ENCODE measurements at places on chromosomes 2 and 18.

GRCh38 chr2:28348149-28348567, 44.5 kb upstream of the FOSL2 start:
- DNase-seq, result peak; percentile 83

- DNase-seq, result no peak
Observed at GRCh38 chr2:36616947-36617346, 19.0 kb upstream of the FEZ2 start.

DNA sequence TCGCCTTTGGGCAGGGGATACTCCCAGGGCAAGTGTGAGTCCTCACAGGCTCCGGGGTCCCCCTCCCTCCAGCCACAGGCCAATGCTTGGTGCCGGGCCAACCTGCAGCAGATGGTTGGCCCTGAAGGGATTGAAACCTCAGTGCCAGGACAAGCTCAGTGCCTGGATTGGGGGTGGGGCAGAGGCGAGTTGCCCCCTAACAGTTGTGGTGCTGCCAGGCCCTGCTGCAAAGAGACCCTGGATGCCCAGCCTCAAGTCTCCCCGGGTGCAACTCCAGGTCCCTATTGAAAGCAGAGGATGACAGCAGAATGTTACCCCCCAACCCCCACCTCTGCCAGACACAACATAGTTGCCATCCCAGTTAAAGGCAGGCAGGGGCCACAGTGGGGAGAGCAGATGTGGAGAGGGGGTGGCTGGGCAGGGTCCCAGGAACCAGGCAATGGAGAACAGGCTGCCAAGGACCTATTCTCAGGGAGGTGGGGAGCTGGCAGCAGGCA, 9.5 kb upstream of the RNF103 start:
- DNase-seq, result no peak

- no peak for DNase-seq
Observed at GRCh38 chr18:24802456-24802855, 342.0 kb downstream of the HRH4 start.

GRCh38 chr2:15457868-15458267, 103.3 kb downstream of the NBAS start:
- DNase-seq, result no peak

DNA sequence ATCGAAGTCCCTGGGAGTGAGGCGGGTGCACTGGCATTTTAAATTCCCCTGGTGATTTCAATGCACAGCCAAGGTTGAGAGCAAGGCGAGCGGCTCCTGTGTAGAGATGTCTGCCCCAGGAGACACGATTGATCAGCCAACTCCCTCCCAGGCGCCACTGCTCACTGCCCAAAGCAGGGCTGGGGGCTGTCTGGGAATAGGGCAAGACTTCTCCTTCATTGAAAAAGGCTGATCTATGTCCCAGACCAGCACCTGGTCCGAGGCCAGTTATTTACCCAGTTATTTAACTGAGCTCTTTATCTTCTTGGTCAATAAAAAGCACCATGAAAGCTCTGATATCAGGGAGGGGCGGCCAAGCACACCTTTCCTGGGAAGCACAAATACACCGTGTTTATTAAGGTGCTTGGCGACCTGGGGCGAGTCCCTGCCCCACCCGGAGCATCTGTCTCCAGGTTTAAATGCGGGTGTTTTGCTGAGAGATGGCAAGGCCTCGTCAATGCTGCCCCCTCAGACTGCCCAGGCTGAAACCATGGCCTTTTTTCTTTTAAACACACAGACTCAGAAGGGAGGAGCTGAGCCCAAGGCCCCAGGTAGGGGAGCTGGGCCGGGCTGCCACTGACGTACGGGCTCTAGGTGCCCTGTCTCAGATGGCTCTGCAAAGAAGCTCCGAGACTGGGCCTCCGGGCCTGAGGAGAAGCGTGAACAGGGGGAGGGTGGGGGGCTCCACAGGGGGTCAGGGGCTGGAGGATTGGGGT, 73.9 kb upstream of the HPCAL1 start:
- DNase-seq, result no peak

GRCh38 chr2:118249531-118249930, 161.3 kb downstream of the INSIG2 start:
- DNase-seq, result no peak

GRCh38 chr2:125698280-125698679, 957.7 kb upstream of the GYPC start:
- DNase-seq, result no peak

GRCh38 chr18:31241900-31242409, 76.0 kb upstream of the DSG1 start:
- no peak for DNase-seq

- no peak for DNase-seq
Observed at GRCh38 chr2:70679259-70679658, 88.7 kb downstream of the ADD2 start.

- peak; percentile 24 for DNase-seq
Observed at GRCh38 chr2:126886211-126886915, 12.3 kb upstream of the TEX51 start.

- DNase-seq, result no peak
Observed at GRCh38 chr2:133568172-133568571, at the start of gene NCKAP5. Gene NCKAP5 (minus strand): TSS chr2:133568463. CDS start chr2:133517526, 50,937 bp downstream.

- DNase-seq, result no peak
Observed at GRCh38 chr2:31386172-31386571, 28.4 kb downstream of the XDH start.

- no peak for DNase-seq
Observed at GRCh38 chr2:219783359-219783975, 156.0 kb downstream of the SLC4A3 start.

DNA sequence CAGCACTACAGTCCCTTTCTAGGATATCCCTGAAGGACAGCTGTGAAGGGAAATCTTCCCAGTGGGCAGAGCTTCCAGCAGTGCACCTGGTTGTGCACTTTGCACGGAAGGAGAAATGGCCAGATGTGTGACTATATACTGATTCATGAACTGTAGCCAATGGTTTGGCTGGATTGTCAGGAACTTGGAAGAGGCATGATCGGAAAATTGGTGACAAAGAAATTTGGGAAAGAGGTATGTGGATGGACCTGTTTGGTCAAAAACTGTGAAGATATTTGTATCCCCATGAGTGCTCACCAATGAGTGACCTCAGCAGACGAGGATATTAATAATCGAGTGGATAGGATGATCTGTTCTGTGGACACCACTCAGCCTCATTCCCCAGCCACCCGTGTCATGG, 582.2 kb downstream of the CPS1 start:
- no peak for DNase-seq
